CD4-positive, alpha-beta T cell treated with Interleukin-10 for 1 hour (primary cell): ENCODE measurements at places on chromosomes 5 and 9.

DNA sequence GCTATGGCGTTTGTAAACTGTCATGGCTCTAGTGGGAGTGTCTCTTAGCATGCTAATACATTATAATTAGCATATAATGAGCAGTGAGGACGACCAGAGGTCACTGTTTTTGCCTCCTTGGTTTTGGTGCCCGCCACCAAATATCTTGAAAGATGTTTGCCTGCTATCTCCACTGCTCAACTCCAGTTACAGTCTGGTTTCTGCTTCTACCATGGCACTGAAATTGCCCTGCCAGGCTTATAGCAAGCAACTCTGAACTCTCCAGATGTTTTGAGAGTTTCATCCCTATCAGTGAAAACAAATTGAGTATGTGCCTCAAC lies 122.1 kb upstream of the SPRY4 start:
- no peak for DNase-seq

DNA sequence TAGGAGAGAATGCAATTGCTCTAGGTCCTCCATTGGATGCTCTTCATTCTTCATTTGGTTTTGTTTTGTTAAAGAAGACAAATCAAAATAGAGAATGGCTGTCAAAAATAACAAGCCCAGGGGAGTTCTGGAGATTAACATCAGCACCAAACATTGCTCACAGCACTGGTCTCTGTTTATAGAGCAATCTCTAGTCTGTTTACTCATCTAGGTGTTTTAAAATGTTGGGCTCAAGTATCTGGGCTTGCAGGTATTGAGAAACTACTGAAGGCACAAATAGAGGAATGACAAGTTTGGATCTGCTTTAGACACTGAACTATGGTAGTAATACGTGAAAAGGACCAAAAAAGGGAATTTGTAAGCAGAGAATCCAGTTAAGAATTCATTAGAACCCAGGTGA lies 77.0 kb upstream of the TMC1 start:
- DNase-seq: no peak

- no peak for DNase-seq
These were observed 89.6 kb downstream of the RAPGEF1 start for GRCh38 chr9:131650254-131650653.

- peak; percentile 28 for DNase-seq
These were observed 4.1 kb downstream of the LRSAM1 start for GRCh38 chr9:127455324-127455992.

- DNase-seq: no peak
These were observed 357.3 kb downstream of the SPOCK1 start for GRCh38 chr5:137141779-137142178.

GRCh38 chr5:54667136-54667535 lies 149.6 kb downstream of the SNX18 start:
- no peak for DNase-seq

DNA sequence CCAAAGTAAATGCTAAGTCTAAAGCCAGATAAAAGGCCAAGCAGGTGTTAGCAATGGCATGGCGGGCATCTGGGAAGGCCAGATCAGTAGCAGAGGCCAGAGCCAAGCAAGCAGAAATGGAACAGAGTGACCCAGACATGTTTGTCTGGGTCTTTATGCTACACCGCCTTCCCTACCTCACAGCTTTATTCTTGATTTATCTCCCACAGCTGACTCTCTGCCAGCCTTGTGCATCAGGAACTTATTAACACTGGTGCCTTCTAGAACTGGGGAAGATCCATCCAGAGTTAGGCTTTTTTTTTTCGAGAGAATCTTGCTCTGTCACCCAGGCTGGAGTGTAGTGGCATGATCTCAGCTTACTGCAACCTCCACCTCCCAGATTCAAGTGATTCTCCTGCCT lies 112.5 kb upstream of the SLC44A1 start:
- no peak for DNase-seq

DNA sequence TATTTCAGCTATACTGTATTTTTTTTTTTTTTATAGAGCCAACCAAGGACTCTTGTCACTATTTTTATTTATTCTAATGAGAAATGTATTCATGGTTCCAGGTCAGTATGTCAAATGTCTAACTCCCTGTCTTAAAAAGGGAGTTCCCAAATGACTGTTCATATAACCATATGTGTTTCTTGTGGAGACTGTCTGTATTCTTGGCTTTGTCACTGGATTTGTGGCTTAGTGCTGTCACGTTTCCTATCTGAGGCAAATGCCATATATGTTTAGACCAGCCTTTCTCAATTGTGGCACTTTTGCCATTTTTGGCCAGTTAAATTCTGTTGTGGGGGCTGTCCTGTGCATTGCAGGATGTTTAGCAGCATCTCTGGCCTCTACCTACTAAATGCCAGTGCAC lies 3.1 kb downstream of the GCNT1 start:
- no peak for DNase-seq

DNA sequence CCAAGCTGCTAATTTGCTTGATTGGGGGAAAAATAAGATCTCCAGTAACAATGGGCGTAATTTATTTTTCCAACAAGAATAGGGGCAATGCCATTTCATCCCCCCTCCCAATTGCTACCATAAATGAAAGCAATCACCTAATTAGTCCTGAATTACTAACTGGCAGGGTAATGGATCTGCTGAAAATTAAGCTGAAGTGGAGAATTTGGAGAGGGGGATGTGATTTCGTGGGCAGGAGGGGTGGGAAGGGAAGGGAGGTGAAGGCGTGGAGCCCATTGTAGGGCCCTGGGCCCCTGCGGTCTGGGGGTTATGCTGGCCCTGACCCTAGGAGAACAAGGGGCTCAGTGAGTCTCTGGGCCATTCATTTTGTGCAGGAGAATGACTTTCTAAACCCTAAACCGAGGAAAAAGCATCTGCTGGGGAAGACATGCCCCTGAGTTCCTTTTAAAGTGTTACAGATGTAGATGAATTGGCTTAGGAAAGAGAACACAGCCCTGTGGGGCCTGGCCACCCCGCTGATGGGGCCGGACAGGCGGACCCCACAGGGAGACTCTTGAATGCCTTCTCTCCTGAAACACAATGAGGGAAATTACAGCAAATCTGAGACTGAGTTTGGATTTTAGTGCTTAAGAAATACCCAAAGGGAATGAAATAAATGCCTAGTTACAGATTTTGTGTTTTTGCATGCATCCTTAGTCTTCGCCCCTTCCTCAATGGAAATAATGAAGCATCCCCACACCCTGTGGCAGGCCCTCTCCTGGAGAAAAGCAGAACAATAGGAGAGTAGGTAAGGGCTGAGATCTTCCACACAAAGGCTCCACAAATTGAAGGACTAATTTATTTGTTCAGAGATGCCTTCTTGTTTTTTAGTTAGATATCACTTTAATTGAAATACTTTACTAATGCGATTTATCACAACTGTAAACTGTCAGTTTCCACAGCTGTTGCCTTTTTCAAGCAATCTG lies 143.2 kb downstream of the PSAT1 start:
- no peak for DNase-seq

DNA sequence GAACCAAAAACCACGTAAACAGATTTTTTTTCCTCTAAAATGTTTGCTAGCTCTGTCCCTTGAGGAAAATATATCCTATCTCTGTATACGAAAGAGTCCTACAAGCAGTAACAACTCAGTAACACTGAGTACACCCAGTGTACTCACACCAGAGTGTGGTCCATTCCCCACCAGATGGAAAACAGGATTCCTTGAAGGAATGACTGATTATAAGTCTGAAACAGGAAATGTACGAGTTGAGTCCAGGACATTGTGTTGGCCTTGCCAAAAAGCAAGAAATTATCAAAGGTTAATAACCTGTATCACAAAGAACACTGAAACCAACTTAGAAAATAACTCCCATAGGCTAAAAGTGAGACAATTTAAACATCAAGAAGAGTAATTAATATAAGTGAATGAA lies 20.4 kb downstream of the GOLPH3 start:
- no peak for DNase-seq

DNA sequence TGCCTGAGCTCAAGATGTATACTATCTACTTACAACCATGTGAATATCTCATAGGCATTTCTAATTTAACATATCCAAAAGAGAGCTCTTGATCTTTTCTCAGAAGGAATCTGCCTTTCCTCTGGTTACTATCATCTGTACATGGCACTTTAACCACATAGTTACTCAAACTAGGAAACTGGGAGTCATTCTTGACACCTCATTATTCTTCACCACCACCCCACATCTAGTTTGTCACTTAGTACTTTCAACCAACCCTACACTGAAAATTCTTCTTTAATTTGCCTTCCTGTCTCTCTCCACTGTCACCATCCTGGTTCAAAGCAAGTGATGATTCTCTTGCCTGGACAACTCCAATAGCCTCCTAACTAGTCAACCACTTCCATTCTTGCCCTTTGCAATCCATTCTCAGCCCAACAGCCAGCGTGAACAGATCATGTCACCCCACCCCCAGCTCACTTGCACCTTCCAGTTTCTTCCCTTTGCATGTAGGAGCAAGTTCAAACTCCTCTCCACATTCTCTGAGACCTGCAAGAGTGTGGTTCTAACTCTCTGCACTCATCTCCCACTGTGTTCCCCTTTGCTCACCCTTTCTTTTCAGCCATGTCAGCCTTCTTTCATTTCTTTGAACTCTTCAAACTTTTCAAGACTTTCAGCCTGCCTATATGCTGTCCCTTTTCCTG lies 17.3 kb upstream of the SMAD5 start:
- no peak for DNase-seq

DNA sequence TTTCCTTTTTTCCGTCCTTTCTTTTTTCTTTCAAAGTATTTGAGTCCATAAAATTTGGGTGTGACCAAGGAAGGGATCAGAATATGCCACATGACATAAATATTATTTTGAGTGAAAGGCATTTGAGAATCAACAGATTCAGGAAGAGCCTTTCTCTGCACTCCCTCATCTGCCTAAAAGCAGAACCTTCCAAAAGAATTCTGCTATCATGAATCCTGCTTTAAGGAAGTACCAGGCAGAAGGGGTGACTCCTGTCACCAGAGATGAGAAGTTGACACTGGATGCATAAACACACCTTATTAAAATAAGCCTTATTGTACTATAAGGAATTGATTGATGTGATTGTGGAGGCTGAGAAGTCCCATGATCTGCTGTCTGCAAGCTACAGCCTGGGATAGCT lies 196.7 kb downstream of the SREK1 start:
- no peak for DNase-seq

GRCh38 chr5:151667083-151667482 lies 19.6 kb downstream of the SPARC start:
- DNase-seq: no peak

DNA sequence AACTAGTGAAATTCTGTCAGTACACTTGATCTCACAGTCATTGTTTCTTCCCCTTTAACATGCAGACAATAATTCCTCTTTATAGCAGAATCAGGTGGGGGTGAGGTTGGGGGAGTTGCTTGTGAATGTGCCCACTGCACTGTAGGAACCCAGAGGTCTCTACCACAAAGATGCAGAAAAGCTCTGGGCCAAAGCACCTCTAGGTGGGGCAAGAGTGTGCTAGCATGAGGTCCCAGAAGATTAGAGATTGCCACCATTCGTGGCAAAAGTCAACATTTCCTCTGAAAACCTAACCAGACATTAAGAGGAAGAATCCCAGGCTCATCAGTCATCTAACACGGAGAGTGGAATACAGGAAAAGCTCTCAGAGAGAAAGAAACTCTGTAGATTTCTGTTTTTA lies 74.5 kb downstream of the PTCD2 start:
- DNase-seq: no peak

GRCh38 chr5:157160001-157160400 lies 6.1 kb downstream of the GARIN3 start:
- DNase-seq: peak; percentile 79

GRCh38 chr5:140632366-140633020 lies 482 bp downstream of the CD14 start:
- peak; percentile 58 for DNase-seq

- no peak for DNase-seq
These were observed 830 bp downstream of the ADAMTSL1 start for GRCh38 chr9:18474783-18475182.

DNA sequence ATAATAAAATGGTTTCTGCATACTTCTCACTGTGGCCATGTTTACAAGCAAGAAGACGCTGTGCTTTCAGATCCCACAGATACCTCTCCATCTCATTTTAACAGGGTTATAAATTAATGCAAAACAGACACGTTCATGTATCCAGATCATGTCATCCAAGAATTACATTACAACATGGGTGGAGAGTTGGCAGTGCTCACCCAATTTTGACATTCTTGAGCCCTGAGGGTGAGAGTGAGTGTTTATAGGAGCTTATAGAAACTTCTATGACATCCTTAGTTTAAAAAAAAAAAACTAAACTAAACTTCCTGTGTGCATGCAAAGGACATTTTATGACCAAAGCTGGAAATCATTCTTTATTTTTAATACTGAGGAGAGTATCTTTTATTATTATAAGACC lies 9.1 kb downstream of the PRKACG start:
- DNase-seq: no peak

DNA sequence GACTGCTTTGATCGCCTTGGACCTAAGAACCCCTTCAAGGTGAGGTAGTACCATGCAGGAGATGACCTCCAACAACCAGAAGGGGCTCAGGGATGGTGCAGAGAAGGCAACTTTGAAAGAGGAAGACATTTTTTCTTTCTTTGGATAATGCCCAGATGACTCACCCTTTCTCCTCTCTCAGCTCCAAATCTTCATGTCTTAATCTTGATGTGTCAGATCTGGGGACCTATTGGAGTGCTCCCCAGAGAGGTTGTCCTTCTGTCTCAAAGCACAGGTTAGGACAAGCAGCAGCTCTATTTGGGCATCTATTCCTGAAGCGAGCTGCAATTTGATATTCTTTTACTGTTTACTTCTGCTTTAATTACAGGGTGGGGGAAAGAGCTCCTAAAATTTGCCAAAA lies 229.9 kb upstream of the MAP3K1 start:
- DNase-seq: no peak

GRCh38 chr5:132261881-132262845 lies 4.7 kb downstream of the PDLIM4 start:
- DNase-seq: no peak
